NCI-H524 treated with DMSO at 0.1 percent for 48 hours (cell line): ENCODE measurements at places on chromosomes 5 and 9.

- DNase-seq: no peak
These were observed 126.4 kb upstream of the ADAMTSL1 start for GRCh38 chr9:18347386-18348082.

DNA sequence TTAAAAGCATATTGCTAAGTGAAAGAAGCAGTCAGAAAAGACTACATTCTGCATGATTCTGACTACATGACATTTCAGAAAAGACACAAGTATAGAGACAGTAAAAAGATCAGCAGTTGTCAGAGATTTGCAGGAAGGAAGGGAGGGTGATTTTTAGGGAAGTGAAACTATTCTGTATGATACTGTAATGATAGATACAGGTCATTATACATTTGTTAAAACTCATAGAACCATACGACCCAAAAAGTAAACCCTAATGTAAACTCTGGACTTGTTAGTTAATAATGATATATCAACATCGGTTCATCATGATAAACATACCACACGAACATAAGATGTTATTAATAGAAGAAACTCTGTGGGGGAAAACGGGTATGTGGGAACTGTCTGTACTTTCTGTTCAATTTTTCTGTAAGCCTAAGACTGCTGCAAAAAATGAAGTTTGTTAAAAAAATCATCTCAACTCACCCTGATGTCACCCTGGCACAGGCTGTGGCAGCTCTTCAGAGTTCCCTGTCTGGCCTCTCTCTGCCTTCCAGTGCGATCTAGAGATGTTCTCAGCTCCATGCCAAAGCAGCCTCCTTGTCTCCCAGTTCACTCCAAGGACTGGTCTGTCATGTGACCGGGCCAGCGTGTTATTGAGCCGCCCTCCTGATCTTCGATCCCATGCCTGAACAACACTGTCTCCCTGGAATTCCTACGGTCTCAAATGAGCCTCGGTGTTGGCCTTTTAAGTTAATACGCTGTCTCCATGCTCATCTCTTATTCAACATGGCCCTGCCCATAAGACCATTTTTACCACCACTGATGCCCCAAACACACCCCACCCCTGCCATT, 35.4 kb downstream of the PRLR start:
- no peak for DNase-seq

DNA sequence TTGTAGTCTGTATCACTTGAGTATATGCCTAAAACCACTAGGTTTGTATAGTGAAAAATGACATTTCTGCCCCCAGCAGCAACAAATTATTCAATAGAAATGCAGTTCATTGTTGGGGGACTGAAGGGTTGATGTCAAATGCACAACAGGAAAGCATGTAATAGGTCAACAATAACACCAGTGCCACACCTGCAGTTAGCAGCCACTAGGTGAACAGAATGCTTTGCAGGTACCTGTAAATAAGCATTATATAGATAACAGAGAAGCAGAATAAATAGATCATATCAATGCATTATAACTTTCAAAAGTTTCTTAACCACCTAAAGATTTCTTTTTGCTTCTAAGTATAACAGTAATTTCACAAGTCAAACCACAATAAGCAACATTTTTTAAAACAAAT, 435.9 kb upstream of the DMAC1 start:
- DNase-seq: no peak

- no peak for DNase-seq
These were observed 2.6 kb downstream of the SLC22A5 start for GRCh38 chr5:132372127-132372526.

DNA sequence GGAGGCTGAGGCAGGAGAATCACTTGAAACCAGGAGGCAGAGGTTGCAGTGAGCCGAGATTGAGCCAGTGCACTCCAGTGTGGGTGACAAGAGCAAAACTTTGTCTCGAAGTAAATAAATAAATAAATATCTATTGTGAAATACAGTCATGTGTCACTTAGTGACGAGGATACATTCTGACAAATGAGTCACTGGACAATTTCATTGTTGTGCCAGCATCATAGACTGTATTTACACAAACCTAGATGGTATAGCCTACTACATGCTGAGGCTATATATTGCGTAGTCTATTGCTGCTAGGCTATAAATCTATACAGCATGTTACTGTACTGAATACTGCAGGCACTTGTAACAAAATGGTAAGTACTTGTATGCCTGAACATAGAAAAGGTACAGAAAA, 61.1 kb upstream of the CCL21 start:
- DNase-seq: no peak

DNA sequence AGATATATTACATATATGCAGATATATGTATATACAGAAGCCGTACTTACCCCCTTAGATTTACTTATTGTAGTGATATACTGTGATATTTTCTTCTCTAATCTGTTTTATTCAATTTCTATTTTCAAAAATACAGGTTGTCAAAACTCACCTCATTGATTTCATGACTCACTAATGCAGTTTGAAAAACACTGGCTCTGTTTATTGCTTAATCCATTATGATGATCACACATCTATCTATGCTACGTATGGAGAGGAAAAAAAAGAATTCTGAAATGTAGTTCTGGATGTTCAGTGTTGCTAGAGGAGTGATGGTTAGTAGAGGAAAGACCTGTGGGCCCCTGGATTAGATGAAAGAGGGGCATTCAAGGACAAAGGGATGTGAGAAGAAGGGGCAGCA, 121.0 kb upstream of the RPS23 start:
- DNase-seq: no peak
